AG04450 (cell line): ENCODE measurements at places on chromosomes 4 and X. TPM values are rescaled to one million over a fixed set of nuclear protein-coding genes. Genes with fewer than 3 reads are reported as not detected.

The TET2 gene
- polyA plus RNA-seq = 12.4 and 16.2 TPM in 2 replicates

The PCDH10 gene
- polyA plus RNA-seq = 0.36 and 0.37 TPM in 2 replicates

The ERAS gene
- not detected in 2 replicates for polyA plus RNA-seq

The RNF4 gene
- polyA plus RNA-seq = 83.1 and 95.4 TPM in 2 replicates

The SPATA18 gene
- polyA plus RNA-seq = 9.7 and 12.7 TPM in 2 replicates

The CYTL1 gene
- 26.3 and 30.0 TPM in 2 replicates for polyA plus RNA-seq
